ENCODE measurements at places on chromosomes 13 and 19.

- DNase-seq: no peak
Measured at GRCh38 chr13:43127103-43127798, 103.9 kb downstream of the DNAJC15 start.

DNA sequence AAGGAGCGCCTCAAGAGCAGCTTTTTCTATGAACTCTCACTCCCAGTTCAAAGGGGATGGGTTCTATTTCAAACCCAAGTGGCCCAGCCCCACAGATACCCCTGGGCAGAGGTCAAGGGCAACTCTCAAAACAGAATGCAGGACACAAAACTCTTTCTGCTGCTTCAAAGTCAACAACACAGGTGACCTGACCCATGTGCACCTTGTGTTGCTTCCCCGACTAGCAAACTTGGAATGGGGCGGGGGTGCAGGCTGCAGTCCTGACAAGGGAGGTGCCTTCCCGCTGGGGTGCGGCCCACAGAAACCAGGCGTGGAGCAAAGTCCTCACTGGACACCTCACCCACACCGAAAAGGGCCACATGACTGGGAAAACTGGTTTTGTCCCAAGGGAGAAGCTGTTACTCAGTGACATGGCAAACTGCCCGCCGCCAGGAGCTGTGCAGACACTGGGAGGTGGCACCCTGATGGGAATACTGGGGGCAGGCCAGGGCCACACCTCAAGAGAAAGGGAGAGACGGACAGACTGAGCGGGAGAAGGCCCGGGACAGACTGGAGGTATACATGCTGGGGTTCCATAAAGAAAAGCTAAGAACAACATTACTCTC, 17.4 kb downstream of the ZC3H4 start:
- no peak for DNase-seq

- DNase-seq: no peak
Measured at GRCh38 chr13:111177081-111177711, 62.1 kb downstream of the ARHGEF7 start.

DNA sequence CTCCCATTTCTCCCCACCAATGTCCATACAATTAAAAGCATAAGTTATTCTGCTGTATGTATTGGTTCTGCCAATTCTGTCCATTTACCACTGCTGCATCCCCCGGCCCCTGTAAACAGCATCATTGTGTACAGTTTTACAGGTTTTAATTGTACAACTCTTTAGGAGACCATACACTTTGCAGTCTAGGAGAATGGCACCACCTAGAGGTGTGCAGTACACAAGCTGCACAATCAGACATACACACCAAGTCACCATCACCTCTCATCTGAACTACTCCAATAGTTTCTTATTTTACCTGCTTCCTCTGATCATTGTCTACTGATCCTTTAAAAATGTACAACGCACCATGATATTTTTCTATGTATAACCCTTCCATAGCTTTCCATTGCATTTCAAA, 855.9 kb upstream of the KLHL1 start:
- DNase-seq: no peak

DNA sequence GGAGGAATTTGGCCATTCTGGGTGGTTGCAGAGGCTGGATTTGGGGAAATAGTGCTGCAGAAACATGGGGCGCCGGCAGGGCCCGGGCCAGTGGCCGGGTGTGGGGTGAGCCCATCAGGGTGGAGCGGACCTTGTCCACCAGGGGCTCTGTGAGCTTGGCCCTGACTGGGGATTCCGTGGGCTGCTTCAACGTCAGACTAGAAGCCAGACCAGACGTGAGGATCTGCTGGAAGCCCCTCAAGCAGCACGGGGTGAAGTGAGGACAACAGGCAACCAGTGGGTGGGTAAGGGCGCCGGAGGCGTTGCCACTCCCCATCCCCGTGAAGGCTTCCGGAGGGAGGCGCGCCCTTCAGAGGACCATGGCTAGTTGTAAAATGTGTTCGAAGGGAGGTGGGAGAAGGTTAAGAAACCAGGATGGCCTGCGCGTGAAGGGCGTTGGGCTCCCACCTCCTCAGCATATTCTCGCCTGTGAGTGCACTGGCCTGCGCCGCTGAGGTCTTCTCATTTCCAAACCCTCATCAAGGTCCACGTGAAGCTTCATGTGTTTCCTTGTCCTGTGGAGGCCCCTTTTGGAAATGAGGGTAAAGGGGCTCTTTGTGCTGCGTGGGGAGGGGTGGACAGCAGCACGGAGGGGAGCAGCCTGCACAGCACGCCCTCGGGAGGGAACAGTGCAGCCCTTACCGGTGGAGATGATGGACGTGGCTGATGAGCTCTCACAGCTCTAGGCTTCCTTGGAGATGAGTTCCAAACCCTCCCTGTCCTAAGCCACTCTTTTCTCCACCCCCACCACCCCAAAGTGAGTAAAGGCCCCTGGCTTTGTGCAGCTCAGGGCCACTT, 8.3 kb downstream of the TEX29 start:
- no peak for DNase-seq

GRCh38 chr13:95099541-95099940, 201.7 kb downstream of the ABCC4 start:
- DNase-seq: no peak

DNA sequence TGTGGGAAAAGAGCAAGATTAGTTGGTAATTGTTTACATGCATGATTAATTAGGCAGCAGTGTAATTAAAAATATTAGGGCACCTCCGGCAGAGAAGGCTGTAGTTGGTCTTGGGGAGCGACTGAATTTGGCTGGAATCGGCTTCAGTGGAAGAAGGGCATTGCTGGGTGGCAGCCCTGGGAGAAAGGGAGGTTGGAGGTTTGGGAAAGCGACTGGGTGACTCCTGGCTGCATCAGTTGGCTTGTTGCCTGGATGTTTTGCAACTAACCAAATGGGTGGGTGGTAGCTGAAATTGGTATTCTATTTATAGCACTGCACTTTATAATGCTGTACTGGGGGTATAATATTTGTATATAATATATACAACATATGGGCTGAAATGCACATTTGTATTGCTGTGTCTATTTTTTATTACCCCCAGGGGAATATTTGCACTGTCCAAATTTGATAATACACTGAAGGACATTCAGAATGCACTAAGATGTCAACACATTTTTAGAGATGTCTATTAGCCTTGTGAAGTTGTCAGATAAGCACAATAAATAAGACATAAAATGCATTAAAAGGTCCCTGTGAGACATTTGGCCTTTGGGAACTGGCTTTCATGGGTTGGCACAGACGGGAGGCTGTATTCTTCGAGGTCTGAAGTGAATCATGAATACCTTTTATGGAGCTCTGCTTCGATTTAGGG, 1.7 kb downstream of the B3GLCT start:
- DNase-seq: no peak

DNA sequence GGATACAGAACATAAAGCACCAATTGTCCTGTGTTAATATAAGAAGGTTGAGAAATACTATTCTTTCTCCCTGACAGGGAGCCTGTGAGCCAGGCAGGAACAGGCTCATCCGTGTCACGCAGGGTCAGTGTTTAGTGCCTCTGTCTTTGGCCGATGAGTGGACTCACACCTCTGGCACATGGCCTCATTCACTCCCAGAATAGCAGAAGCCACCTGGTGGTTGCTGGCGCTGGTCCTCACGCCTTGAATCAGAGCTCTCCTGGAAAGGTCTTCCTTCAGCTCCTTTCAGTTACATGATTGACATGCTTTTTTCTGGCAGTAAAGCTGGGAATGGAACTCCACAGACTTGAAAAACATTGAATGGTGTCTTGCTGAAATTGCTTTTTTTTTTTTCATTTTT, 28.1 kb upstream of the SIAH3 start:
- no peak for DNase-seq

GRCh38 chr13:110643324-110643723, 28.0 kb downstream of the NAXD start:
- no peak for DNase-seq

- no peak for DNase-seq
Measured at GRCh38 chr19:49421039-49421877, 2.0 kb downstream of the PTH2 start.

- DNase-seq: no peak
Measured at GRCh38 chr13:84902243-84902642, 897.0 kb downstream of the SLITRK6 start.

GRCh38 chr13:32022311-32022710, 9.3 kb upstream of the FRY start:
- DNase-seq: no peak

- no peak for DNase-seq
Measured at GRCh38 chr13:49258089-49258796, 10.5 kb downstream of the CDADC1 start.

GRCh38 chr19:23762884-23763711, 4.4 kb upstream of the ZNF681 start:
- peak; percentile 66 for DNase-seq

GRCh38 chr19:4639531-4640246, 373 bp downstream of the TNFAIP8L1 start:
- DNase-seq: no peak

DNA sequence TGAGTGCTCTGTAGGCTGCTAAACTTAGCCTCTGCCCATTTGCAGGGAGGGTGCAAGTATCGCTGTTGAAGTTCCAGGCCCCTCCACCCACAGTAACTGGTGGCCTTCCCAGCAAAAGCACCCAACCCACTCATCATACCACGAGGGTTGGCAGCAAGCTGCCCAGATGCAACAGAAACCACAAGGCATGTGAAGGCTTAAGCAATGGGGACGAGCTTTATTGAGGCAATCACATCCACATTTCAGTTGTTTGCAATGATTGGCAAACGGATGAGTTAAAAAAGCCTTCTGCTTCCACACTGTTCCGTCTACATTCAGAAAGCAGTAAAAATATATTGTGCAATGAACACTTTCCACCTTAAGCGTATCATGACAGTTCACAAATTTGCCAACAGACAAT, 10.3 kb downstream of the GJB6 start:
- no peak for DNase-seq

DNA sequence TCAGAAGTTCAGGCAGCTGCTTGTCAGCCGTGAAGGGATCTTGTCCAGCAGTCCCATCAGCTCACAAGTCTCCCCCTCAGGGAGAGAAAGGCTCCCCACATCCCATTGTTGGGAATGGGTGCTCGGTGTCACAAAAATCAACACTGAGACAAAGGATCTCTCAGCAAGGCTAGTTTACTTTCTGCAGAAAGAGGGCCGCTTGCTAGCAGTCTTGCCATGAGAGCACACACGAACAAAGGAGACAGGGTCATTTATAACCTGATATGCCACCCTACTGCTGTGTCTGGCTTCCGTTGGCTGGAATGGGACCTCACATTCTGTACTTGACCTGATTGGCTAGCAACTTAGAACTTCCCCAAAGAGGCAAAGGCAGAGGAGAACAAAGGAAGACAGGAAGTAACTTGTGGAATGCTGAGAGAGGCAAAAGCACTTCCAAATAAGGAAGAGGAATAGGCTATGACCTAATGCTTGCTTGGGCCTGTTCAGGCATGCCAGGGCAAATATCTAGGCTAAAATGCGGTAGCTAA, 8.7 kb upstream of the IGFL3 start:
- DNase-seq: no peak

GRCh38 chr19:15449620-15450527, at the start of gene WIZ:
Gene WIZ, minus strand, starts transcription at chr19:15449956. Its CDS starts 1,649 bp downstream, at chr19:15448307.
- peak; percentile 67 for DNase-seq

DNA sequence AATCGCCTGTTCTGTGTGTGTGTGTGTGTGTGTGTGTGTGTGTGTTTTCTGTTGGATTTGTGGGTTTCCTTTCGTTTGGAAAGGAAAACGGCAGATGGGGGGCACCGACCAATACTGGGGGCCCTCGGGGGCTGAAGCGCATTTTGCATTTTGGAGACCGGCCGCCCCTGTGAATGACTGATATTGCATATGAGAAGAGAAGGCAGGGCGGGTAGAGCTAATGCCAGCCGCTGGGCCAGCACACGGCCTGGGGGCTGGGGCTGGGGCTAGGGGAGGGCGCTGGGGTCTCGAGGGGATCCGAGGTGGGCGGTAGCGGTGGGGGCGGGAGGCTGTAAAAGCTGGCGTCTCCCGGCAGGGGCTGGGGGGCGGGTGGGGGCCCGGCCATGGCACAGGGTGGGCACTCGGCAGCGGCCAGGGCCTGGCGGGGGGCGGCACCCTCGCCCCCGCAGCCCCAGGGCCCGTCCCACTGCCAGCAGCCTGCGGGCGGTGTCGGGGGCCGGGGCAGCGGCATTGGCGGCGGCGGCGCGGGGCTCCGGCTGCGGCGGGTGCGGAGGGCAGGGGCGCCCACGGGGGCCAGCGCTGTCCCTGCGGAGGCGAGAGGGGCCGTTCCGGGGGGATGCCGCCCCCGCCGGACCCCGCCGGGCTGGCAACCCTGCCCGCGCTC, 11.2 kb downstream of the ANO8 start:
- no peak for DNase-seq

- DNase-seq: no peak
Measured at GRCh38 chr19:6967967-6968366, 53.3 kb downstream of the MBD3L2B start.

GRCh38 chr13:95432141-95432540, 120.4 kb upstream of the CLDN10 start:
- no peak for DNase-seq

DNA sequence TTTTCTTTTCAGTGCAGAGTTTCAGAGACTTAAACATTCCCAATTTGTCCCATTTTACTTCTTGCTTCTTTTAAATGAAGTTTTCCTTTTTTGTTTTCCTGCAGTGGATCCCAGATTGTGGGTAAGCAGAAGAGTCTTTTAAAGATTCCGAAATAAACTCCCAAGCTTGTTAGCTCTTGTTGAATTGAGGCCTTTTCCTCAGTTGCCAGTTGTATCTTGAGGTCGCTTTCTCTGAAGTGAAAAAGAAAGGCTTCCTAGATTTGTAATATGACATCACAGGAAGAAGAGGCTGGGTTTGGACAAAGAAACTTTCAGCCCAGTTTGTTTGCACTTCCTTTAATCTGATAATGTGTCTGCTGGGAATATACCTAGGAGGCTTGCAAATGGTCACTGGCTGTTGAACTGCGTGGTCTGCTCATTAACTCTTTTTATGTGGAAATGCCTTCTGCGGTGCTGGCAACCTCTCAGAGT, at the start of gene LPAR6:
Gene LPAR6, minus strand, starts transcription at position 233 of the 471 bp plus-strand sequence. CDS start 690 bp downstream, outside the sequence.
- DNase-seq: no peak

GRCh38 chr13:36074659-36075058, 56.5 kb downstream of the DCLK1 start:
- no peak for DNase-seq

GRCh38 chr19:42233106-42233505, 9.3 kb downstream of the GSK3A start:
- no peak for DNase-seq

Data from activated CD4-positive, CD25-positive, alpha-beta regulatory T cell treated with anti-CD3 and anti-CD28 coated beads, Interleukin-2, amount 50 U/mL, for 16 hours (primary cell).